GM13976 (cell line): ENCODE measurements at places on chromosomes 6 and 20.

DNA sequence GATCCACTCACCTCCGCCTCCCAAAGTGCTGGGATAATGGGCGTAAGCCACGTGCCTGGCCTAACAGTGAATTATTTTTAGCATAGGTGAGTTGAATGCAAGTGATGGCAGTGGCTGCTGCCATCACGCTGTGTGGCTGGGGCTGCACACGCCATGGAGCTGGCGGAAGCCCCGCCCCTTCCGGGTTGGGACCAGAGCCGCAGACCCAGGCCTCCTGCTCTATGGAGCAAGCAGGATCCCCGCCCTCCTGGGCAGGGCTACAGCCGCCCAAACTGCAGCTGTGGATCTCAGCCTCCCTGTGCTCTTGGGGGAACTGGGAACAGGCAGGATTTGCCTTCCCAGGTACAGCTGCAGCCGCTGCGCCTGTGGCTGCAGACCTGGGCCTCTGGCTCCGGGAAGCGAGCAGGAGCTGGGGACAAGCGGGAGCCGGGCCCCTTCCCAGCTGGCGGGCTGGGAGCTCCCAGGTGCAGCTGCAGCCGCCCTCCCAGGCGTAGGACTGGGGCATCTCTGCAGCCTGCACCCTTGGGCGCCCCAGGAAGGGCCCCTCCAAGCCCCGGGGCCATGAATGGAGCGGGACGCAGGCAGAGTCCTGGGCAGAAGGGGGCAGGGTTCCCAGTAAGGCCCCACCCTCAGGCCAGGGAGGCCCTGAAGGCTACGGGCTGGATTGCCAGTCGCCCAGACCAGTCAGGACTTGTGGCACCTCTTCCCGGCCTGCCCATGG is 30.9 kb upstream of the SLA2 start:
- DNase-seq, result no peak

DNA sequence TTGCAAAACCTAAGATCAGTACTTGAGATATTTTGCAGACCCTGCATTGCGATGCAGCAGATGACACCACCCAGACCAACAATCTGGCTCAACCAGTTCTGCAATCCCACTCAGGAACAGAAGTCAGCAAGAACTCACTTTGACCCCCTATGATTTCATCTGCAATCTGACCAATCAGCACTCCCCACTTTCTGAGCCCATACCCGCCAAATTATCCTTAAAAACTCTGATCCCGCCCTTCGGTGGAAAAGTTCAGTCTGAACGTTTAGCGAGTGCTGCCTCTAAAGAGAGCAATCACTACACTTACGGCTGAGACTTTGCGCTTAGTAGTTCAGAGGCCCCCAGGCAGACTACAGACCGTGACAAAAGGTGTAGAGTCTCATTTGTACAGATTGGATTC is 17.3 kb upstream of the KIAA1586 start:
- DNase-seq, result no peak

DNA sequence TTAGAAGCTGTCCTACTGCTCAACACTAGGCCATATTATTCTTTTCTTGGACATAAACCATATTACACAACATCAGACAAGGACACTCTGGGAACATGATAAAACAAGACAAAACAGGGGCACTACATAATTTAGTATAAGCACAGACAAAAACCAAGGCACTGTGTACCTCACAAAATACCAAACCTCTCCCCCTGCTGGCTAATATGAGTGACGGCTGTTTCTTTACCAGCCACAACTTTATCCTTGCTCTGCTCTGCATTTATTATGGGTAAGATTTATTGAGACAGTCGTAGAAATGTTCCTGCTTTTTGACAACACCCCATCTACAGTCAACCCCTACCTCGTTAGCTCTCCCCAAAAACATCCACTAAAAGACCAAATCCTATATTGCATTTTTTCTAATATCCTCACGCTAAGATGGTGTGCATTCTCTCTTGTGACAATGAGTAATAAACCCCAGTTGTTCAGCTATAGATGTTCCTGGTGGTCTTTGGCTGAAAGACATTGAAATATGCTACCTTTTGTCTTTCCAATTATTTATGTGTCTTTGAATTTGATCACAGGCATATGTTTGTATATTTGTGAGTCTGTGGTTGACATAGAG is 23.8 kb upstream of the POLR1H start:
- peak; percentile 39 for DNase-seq

DNA sequence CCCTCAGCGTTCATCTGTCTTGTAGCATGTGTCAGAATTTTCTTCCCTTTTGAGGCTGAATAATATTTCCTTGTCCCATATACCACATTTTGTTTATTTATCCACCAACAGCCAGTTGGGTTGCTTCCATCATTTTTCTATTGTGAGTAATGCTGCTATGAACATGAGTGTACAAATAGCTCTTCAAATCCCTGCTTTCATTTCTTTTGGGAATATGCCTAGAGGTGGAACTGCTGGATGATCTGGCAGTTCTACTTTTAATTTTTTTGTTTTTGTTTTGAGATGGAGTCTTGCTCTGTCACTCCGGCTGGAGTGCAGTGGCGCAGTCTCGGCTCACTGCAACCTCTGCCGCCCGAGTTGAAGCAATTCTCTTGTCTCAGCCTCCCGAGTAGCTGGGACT is 64.7 kb downstream of the SASH1 start:
- no peak for DNase-seq

DNA sequence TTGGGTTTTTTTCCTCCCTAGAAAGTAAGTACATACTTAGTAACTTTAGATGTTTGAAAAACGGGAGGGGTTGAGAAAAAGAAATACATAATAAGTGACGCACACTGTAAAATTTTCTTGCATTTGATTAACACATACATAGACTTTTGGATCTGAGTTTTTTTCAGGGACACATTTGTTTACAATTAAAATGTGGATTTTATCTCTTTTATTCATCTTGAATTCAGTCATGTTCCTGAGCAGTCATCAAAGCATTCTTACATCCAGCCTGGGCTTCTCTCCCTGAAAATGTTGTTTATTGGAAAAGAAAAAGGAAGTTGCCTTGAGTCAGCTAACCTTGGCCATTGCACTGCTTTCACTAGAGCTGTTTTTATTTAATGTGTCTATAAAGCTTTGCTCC is 8.7 kb upstream of the RPP40 start:
- DNase-seq, result no peak
